ENCODE measurements at places on chromosomes 12 and 14. TPM values are rescaled to one million over a fixed set of nuclear protein-coding genes. Genes with fewer than 3 reads are reported as not detected.

- no peak overlapping the region for H3K4me3 ChIP-seq
- no peak overlapping the region for H3K27ac ChIP-seq
- DNase-seq = no peak
- no peaks in the 10 kb centered on the region for H3K4me1 ChIP-seq
These were observed 36.8 kb downstream of the YARS2 start for GRCh38 chr12:32718926-32719325.

GRCh38 chr14:100031506-100032281 is 33.5 kb upstream of the EVL start:
- H3K27me3 ChIP-seq = no peaks in the 10 kb centered on the region
- DNase-seq = peak; percentile 40
- peaks cover 18% of the 10 kb centered on the region for H3K4me1 ChIP-seq
- no peak overlapping the region for H3K4me3 ChIP-seq

- H3K4me3 ChIP-seq = no peak overlapping the region
- DNase-seq = peak; percentile 25
- H3K36me3 ChIP-seq = no peaks in the 10 kb centered on the region
- H3K27me3 ChIP-seq = no peaks in the 10 kb centered on the region
- no peak overlapping the region for H3K27ac ChIP-seq
These were observed 373.9 kb downstream of the ALG10 start for GRCh38 chr12:34396006-34396860.

DNA sequence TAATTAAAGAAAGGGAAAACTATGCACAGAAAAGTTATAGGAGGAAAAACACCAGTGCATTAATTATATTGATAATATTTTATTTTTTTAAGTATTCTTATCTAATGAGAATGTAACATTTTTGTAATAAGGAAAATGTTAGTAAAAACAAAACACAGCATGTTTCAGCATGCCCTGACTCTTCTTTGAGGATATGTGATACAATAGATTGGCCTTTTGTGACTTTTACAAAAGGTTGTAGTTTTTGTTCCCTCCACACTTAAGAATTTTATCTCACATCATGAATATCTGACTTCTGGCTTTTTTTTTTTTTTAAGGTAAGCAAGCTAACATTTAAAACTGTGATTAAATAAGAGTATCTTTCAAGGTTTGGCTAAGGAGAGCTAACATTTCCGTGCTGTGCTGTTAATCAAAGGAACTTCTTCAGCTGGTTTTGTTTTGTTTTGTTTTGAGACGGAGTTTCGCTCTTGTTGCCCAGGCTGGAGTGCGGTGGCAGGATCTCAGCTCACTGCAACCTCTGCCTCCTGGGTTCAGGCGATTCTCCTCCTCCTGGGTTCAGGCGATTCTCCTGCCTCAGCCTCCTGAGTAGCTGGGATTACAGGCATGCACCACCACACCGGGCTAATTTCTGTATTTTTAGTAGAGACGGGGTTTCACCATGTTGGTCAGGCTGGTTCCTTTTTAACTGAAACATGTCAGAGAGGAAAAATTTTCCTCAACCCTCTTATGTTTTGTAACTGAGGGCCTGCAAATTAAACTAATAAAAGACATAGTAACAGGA is 30.8 kb upstream of the RESF1 start:
- H3K27ac ChIP-seq = no peak overlapping the region
- no peak for DNase-seq
- no peaks in the 10 kb centered on the region for H3K27me3 ChIP-seq
- no peaks in the 10 kb centered on the region for H3K36me3 ChIP-seq

The PSMC6 gene
- 130 TPM for total RNA-seq

DNA sequence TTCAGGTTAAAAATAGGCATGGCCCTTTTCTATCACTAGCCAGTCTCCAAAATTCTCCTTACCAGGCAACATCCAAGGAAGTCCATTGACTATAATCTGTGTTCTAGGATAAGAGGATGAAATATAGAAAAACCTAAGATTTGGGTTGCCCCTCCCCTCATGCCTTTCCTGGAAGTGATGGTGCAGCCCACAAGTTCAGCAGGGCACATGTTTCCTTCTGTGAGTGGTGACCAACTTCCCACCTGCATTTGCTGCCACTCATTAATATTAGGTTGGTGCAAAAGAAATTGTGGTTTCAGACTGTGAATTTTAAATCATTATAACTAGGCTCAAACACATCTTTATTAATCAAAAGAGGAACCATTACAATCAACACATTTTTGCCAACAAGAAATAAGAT is 250.5 kb upstream of the FKBP4 start:
- H3K4me3 ChIP-seq = no peak overlapping the region
- H3K27ac ChIP-seq = no peak overlapping the region
- H3K27me3 ChIP-seq = peaks cover 2% of the 10 kb centered on the region
- no peaks in the 10 kb centered on the region for H3K36me3 ChIP-seq
- no peak for DNase-seq

The IFNG-AS1 gene
- not detected for total RNA-seq

GRCh38 chr14:104230119-104230815 is 91.9 kb downstream of the KIF26A start:
- no peak overlapping the region for H3K27ac ChIP-seq
- 0 out of 2 replicates have a peak, but pooled peaks cover 4% of the 10 kb centered on the region for H3K4me1 ChIP-seq
- no peak for DNase-seq
- H3K4me3 ChIP-seq = no peak overlapping the region
- no peaks in the 10 kb centered on the region for H3K36me3 ChIP-seq

- no peaks in the 10 kb centered on the region for H3K27me3 ChIP-seq
- no peak overlapping the region for H3K27ac ChIP-seq
- H3K4me1 ChIP-seq = no peaks in the 10 kb centered on the region
- no peak for DNase-seq
- H3K36me3 ChIP-seq = no peaks in the 10 kb centered on the region
These were observed 144.1 kb upstream of the PTPRQ start for GRCh38 chr12:80299976-80300375.

- peak overlapping the region; percentile 5 for H3K27ac ChIP-seq
- no peak overlapping the region for H3K4me3 ChIP-seq
- DNase-seq = no peak
- H3K36me3 ChIP-seq = no peaks in the 10 kb centered on the region
These were observed 107.4 kb downstream of the VCPKMT start for GRCh38 chr14:50008974-50009373.

GRCh38 chr14:22472935-22473854 is 115.8 kb downstream of the DAD1 start:
- DNase-seq = peak; percentile 55
- no peaks in the 10 kb centered on the region for H3K27me3 ChIP-seq
- no peaks in the 10 kb centered on the region for H3K36me3 ChIP-seq
- H3K4me1 ChIP-seq = peaks cover 4% of the 10 kb centered on the region

DNA sequence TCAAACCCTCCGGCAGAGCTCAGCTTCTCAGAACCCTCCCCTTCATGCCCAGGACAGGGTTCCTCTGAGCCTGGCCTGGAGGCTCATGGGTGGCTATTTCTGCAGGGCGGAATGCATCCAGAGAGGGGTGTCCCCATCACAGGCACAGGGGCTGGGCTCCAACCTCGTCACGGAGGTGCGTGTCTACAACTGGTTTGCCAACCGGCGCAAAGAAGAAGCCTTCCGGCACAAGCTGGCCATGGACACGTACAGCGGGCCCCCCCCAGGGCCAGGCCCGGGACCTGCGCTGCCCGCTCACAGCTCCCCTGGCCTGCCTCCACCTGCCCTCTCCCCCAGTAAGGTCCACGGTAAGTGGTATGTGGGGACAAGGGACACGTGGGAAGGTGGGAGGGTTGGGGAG is 15.7 kb downstream of the HNF1A start:
- peaks cover 6% of the 10 kb centered on the region for H3K36me3 ChIP-seq
- no peak for DNase-seq
- H3K4me3 ChIP-seq = no peak overlapping the region
- no peak overlapping the region for H3K27ac ChIP-seq

The TC2N gene
- 30.6 TPM for total RNA-seq

The HOXC10 gene
- total RNA-seq = 4.5 TPM

GRCh38 chr12:52461693-52462092 is 9.7 kb upstream of the KRT6B start:
- no peaks in the 10 kb centered on the region for H3K36me3 ChIP-seq
- no peak overlapping the region for H3K27ac ChIP-seq
- H3K4me3 ChIP-seq = no peak overlapping the region
- DNase-seq = peak; percentile 33
- no peaks in the 10 kb centered on the region for H3K27me3 ChIP-seq
- no peaks in the 10 kb centered on the region for H3K4me1 ChIP-seq

GRCh38 chr12:77979597-77980250 is 149.0 kb downstream of the NAV3 start:
- DNase-seq = no peak
- H3K4me1 ChIP-seq = no peaks in the 10 kb centered on the region
- no peaks in the 10 kb centered on the region for H3K36me3 ChIP-seq
- no peak overlapping the region for H3K4me3 ChIP-seq
- H3K27me3 ChIP-seq = no peaks in the 10 kb centered on the region
- no peak overlapping the region for H3K27ac ChIP-seq

The KRT82 gene
- total RNA-seq = not detected

GRCh38 chr12:110311903-110312302 is 30.9 kb downstream of the ATP2A2 start:
- H3K27me3 ChIP-seq = no peaks in the 10 kb centered on the region
- no peak for DNase-seq
- H3K36me3 ChIP-seq = no peaks in the 10 kb centered on the region
- H3K27ac ChIP-seq = no peak overlapping the region

The PPP4R4 gene
- 0.21 TPM for total RNA-seq

GRCh38 chr12:108302016-108302402 is 37.1 kb downstream of the CMKLR1 start:
- peak overlapping the region; percentile 79 for H3K27ac ChIP-seq
- DNase-seq = no peak
- no peak overlapping the region for H3K4me3 ChIP-seq
- no peaks in the 10 kb centered on the region for H3K36me3 ChIP-seq
- peaks cover 38% of the 10 kb centered on the region for H3K4me1 ChIP-seq
- no peaks in the 10 kb centered on the region for H3K27me3 ChIP-seq

The SLC5A8 gene
- not detected for total RNA-seq

GRCh38 chr12:8507596-8507995 is 5.7 kb upstream of the CLEC4D start:
- H3K27me3 ChIP-seq = peaks cover 7% of the 10 kb centered on the region
- H3K4me3 ChIP-seq = no peak overlapping the region
- DNase-seq = no peak
- no peaks in the 10 kb centered on the region for H3K36me3 ChIP-seq
- no peak overlapping the region for H3K27ac ChIP-seq
- H3K4me1 ChIP-seq = no peaks in the 10 kb centered on the region

DNA sequence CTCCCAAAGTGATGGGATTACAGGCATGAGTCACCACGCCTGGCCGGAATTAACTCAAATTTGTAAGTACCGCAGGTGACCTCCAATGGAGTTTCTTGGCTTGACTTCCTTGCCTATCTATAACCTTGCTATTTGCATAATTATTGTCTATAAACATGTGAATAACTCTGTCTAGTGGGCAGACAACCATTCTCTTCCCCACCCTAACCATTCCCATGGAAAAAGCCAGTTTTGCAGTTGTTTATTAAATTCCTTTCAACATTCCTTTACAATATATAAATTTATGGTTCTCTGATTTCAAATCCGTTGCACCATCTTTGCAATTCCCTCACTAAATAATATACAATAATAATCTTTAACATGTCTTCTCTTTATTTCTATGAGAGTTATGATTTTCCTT is 61.0 kb upstream of the ZDHHC17 start:
- H3K4me3 ChIP-seq = no peak overlapping the region
- no peaks in the 10 kb centered on the region for H3K27me3 ChIP-seq
- H3K4me1 ChIP-seq = peaks cover 18% of the 10 kb centered on the region
- DNase-seq = no peak
- no peak overlapping the region for H3K27ac ChIP-seq

DNA sequence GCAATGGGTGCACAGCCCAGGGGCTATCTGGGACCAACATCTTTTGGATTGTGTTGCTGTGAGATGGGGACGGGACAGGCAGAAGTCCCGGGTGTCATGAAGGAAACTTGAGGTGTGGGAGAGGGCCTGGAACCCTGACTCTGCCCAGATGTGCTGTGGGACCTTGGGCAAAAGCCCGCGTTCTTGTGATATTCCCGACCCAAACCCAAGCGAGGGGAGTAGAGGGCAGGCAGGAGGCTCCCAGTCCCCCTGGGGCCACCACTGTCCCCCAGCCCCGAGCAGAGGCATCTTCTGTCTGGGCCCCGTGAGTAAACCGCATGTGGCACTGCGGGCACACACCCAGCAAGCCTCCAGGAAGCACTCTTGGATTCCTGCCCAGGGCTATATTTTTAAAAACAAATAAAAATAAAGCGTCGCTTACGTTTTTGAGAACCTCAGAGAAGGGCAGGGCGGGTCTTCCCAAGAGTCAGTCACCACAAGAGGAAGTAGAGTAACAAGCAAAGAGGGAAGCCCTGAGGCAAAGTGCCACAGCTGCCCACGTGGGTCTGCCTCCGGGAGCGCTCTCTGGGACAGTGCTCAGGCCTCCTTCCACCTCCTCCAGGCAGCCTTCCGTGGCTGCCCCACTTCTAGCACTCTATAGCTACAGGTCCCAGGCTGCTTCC is 39.5 kb downstream of the BEGAIN start:
- DNase-seq = no peak
- peaks cover 3% of the 10 kb centered on the region for H3K4me1 ChIP-seq
- no peak overlapping the region for H3K4me3 ChIP-seq
- H3K36me3 ChIP-seq = no peaks in the 10 kb centered on the region
- no peaks in the 10 kb centered on the region for H3K27me3 ChIP-seq
- H3K27ac ChIP-seq = no peak overlapping the region

The LMBR1L gene
- 43.9 TPM for total RNA-seq

DNA sequence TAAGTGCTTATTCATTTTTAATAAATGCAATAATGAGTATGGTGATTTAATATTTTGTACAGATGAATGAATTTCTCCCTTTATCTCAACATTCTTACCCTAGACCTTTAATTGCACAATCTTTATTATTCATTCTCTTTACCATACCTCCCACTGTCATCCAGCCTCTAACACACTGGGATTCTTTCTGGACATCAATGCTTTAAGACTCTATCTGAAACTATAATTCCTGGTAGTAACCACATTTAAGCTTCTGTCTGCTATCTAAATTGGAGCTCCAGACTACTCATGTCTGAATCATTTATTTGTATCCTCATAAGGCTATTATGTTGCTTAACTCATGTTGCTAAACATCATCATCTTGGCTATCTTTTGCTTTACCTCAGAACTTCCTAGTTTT is 270.2 kb downstream of the ALG10B start:
- H3K4me1 ChIP-seq = no peaks in the 10 kb centered on the region
- H3K27ac ChIP-seq = no peak overlapping the region
- no peak for DNase-seq
- H3K4me3 ChIP-seq = no peak overlapping the region

GRCh38 chr12:47350062-47350408 is 270.3 kb upstream of the AMIGO2 start:
- H3K4me1 ChIP-seq = peaks cover 12% of the 10 kb centered on the region
- no peak overlapping the region for H3K4me3 ChIP-seq
- no peaks in the 10 kb centered on the region for H3K27me3 ChIP-seq
- DNase-seq = no peak

The JPH4 gene
- total RNA-seq = not detected

DNA sequence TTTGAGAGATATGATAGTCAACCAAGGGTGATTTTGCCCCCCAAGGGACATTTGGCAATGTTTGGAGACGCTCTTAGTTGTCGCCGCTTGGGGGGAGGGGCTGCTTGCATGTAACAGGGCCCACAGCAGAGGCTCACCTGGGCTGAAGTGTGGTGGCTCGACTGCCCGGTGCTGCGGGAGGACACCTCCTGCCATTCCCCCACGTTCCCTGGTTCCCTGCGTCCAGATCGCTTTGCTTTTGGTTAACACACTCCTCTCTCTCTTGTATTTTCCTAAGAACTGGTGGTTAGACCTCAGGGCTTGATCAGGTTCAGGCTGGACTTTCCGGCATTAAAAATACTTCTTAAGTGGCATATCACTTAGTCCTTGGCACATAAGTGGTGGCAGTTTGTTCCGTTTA is 18.9 kb downstream of the PPP2R5C start:
- H3K27me3 ChIP-seq = no peaks in the 10 kb centered on the region
- H3K4me3 ChIP-seq = no peak overlapping the region
- H3K36me3 ChIP-seq = no peaks in the 10 kb centered on the region
- no peaks in the 10 kb centered on the region for H3K4me1 ChIP-seq
- no peak overlapping the region for H3K27ac ChIP-seq
